Activated naive CD4-positive, alpha-beta T cell treated with anti-CD3 and anti-CD28 coated beads, Interleukin-2, amount 10 ng/mL, durations not matched to agents 7 days and 5 days (primary cell): ENCODE measurements at places on chromosomes 3 and 15.
A peak's percentile ranks its signal among the peaks of the same experiment; 100 is the strongest.

GRCh38 chr15:70853973-70854665 lies at the start of gene LARP6:
Gene LARP6, minus strand, starts transcription at chr15:70854157. Its CDS starts 69 bp downstream, at chr15:70854088.
- DNase-seq = peak; percentile 22

GRCh38 chr15:69808756-69809155 lies 289.0 kb downstream of the TLE3 start:
- no peak for DNase-seq

GRCh38 chr3:21704796-21705195 lies 46.2 kb downstream of the ZNF385D start:
- DNase-seq = no peak

DNA sequence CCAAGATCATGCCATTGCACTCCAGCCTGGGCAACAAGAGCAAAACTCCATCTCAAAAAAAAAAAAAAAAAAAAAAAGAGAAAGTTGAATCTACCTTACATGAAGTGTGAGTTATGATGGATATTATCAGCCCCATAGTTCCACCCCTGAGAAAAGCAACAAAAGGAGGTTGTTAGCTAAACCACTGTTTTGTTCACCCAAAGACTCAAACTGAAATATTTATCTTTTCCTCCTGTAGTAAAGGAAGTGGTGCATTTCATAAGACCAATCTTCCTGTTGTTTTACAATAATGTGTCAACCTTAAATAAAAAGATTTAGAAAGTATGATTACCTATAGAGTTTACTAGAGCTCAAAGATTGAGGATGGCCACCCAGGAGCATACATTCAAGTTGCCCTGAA lies 18.7 kb upstream of the TRMT10C start:
- DNase-seq = no peak

- DNase-seq = no peak
These were observed 41.3 kb downstream of the NECTIN3 start for GRCh38 chr3:111112913-111113312.

GRCh38 chr3:155231792-155232191 lies 61.7 kb downstream of the STRIT1 start:
- no peak for DNase-seq

GRCh38 chr3:70658513-70659310 lies 346.3 kb upstream of the MDFIC2 start:
- DNase-seq = no peak

DNA sequence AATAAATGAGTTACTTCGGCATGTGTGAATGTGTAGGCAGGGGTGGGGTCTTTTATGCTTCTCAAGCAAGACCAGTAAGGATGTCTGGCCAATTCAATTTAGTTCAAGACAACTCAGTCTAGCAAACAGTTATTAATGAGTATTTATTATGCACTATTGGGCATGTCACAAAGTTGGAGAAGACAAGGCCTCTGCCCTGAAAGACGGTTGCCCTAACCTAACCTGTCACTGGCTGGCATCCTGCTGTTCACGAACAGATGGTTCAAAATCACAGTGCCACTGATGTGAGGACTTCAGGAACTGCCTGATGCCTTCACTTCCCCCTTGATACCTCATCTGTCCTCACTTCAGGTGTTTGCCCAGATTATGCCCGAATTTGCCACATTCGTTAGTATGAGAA lies 217.8 kb downstream of the SOX2 start:
- DNase-seq = no peak

DNA sequence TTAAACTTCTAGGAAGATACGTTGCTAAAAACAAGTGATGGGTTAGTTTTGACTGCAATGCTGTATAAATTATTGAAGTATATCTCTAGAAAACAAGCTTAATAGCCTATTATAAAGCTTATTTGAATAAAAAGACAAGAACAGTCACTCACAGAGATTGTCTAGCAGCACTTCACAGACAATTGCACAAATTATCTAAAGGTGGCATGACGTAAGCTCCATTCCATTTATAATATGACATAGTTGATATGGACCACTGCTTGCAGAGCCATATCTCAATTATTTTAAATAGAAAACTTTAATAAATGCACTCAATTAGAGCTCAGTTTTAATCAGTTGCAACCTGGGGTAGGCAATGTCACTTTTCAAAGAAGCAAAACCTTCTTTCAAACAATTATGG lies 319.9 kb upstream of the GBE1 start:
- DNase-seq = no peak

DNA sequence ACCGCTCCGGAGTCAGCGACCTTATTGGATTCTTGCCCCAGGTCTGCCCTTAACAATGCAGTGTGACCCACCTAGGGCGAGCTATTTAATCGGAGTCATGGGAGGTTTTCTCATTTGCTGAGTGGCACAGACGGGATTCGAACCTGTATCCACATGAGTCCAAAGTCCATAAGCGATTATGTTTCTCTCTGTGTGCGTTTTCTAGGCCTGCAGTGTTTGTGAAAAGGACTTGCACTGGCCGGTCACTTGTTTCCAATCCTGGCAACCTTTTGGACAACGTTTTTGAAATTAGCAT lies 691 bp upstream of the HDGFL3 start:
- no peak for DNase-seq

- DNase-seq = no peak
These were observed 208.1 kb downstream of the MINAR1 start for GRCh38 chr15:79640206-79640605.

- peak; percentile 64 for DNase-seq
These were observed 1.8 kb downstream of the PSTPIP1 start for GRCh38 chr15:76996526-76997401.

GRCh38 chr3:171569571-171570132 lies 109.4 kb upstream of the TNIK start:
- DNase-seq = no peak

DNA sequence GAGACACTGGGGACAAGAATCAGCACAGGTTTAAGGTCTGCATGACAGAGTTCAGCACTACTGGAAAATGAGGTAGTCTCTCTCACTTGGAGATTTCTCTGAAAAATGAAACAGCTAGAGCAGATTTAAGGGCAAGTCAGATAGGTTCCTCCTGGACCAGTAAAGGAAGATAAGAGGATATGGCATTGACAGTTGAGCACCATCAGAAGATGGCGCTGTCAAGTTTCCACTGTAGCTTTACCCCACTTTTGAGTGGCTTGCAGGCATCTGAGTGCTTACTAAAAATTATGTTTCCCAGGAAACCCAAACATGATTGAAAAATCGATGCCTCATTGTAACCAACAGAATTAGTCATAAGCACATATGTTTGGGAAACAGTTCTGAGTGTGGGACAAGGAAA lies 407.2 kb upstream of the UBE2E2 start:
- no peak for DNase-seq

DNA sequence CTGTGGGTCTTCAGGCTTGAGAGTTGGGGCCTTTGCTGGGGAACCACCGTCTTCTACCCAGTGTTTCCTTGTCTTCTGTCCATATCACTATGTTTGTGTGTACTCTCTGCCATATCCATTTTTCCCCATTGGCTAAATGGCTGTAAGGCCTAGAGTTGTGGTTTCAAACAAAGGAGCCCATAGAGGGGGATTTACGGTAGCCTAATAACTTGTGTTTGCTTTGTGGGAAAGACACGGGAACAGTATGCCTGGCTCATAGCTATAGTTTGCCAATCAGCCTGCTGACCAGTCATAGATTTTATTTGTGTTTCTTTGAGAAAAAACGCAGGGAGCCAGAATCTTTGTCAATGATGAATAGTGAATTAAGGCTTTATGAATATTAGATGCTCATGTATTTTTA lies 554.8 kb downstream of the NAALADL2 start:
- no peak for DNase-seq

DNA sequence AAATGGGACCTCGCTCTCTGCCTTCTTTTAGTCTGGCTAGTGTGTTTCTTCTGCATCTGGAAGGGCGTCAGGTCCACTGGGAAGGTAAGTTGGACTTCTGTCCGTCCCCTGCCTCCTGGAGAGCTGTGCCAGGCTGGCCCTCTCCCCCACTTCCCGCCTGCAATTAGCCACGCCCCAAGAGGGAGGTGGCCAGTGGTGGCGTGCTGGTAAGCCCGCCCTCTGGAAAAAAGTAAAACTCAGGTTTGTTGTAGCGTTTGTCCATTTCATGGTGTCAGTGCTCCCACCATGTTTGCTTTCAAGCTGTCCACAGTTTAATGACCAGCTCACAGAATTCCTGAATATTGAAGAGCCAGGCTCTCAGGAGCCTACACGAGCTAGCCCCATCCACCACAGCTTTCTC lies 55.6 kb downstream of the SLC6A6 start:
- DNase-seq = no peak

GRCh38 chr3:124774327-124774718 lies 44.1 kb downstream of the UMPS start:
- DNase-seq = no peak

DNA sequence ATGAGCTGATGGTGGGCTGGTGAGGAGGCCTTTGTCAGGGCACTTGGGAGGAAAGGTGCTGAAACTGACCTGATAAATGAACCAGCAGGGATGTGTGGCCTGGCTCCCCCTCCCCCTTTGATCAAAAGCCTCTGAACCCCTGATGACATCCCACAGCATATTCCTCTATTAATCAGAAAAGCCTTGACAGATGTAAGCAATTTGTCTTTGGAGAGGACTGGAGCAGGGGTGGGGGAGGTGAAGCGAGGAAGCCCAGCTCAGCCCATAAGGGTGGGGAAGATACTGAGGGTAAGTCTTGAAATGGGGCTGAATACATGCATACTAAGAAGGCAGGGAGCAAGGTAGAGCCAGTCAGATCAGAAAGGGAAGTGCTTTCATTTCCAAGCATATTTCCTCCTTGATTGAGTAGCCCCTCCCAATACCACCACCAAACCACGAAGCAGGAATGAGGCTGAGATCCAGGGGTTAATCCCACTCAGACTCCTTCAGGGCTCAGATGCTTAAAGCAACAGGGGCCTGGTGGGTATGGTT lies 34.7 kb upstream of the MRPS22 start:
- DNase-seq = no peak

DNA sequence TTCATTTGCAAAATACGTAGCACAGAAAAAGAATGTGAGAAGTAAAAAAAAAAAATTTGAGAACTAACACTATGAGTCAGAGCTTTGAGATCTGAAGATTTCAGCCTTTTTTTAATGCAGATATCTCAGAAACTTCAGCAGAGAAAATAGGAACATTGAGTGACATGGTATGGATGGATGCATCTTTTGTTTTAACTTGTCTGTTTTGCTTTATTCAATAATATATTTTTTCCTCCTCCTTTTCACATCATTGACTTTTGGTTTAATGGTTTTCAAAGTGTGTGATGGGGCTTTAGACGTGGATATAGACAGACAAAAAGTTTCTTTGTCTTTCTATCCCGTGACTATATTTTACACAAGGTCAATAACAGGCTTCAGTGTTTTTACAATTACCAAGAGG lies 426.7 kb upstream of the FRG2C start:
- no peak for DNase-seq

- no peak for DNase-seq
These were observed 188.8 kb downstream of the ZNF385D start for GRCh38 chr3:21562243-21562642.

- DNase-seq = no peak
These were observed 710 bp downstream of the LRRC57 start for GRCh38 chr15:42547918-42548248.

DNA sequence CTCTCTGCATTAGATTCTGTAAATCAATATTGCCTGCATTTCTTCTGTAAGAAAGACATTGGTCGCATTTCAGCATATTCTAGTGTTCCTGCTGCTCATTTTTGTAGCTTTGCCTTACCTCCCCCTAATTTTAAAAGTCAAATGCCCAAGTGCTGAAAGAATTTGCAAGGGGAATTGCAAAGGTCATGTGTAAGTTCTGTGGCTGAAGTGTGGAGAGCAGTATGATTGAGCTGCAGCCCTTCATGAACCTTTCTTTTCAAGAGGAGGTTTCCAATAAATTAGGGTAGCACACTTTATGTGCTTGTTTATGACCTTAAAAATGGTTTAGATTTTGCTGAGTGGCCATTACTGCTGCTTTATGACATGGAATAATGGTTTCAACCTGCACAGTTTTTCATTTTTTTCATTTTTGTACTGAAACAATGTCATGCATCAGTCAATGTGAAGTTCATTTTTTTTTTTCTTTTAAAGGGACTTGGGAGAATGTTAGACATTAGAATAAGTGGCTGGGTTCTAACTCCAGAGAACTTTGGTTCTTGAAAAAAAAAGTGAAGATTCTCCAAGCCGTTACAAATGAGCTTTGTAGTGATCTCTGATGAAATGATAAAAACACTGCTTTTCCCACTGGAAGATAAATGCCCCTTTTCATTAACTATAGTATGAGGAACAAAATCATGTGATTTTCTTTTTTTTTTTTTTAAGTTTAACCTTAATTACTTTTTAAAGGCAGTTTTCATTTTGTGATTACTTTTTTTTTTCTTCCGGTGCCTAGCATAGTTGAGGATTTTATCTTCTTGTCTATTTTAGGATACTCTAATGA lies 99.6 kb downstream of the MITF start:
- DNase-seq = no peak

- no peak for DNase-seq
These were observed 64.9 kb downstream of the SLC7A14 start for GRCh38 chr3:170520996-170521395.

GRCh38 chr3:52693071-52693470 lies 7.2 kb downstream of the GNL3 start:
- no peak for DNase-seq

- DNase-seq = no peak
These were observed 48.3 kb downstream of the SERP1 start for GRCh38 chr3:150497956-150498355.
